ENCODE measurements at places on chromosomes 11 and 22.
A peak's percentile ranks its signal among the peaks of the same experiment; 100 is the strongest.

- no peak for DNase-seq
Measured at GRCh38 chr22:33555814-33556522, 364.3 kb downstream of the LARGE1 start.

DNA sequence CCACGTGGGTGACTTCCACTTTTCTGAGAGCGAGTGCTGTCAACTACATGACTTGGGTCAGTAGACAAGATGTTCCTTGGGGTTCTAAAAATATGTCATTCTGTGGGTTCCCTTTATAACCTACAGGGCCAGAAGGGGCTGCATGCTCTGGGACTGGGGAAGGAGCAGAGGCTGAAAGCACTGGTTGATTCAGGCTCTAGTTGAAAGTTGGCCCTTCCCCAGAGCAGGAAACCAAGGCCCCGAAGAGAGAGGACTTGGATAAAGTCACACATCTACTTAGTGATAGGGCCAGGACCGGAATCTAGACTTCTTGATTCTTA lies 9.9 kb downstream of the ADAMTS15 start:
- DNase-seq, result no peak

DNA sequence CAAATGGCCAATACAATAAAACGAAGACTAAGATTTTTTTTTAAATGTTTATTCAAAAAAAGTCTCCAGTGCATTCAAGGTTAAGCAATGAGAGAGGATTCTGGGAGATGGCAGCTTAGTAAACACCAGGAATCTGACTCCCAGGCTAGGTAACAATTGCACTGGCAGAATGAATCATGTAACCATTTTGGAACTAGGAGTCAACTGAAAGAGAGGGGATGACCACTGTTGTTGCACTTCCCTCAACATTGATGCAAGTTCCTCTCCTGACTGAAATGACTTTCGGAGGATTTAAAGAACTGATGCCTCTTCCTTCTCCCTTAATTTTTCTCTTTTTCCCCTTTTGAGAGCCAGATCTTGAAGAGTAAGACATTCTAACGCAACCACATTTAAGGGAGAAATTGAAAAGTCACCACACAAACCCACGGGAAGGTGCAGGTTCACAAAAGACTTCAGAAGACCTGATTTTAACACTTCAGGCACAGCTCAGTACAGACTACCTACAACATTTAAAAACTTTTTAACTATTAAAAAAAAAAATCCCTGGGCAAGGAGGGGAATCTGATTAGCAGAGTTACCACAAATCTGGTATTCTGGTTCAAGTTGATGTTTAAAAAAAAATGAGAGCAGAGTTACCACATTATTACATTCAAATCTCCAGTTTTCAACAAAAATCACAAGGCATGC lies 56.8 kb downstream of the FCHSD2 start:
- DNase-seq, result peak; percentile 88

GRCh38 chr11:18682466-18682865 lies 16.1 kb upstream of the TMEM86A start:
- DNase-seq, result no peak

- DNase-seq, result no peak
Measured at GRCh38 chr11:43505171-43505570, 146.5 kb downstream of the TTC17 start.

GRCh38 chr22:19150482-19151328 lies 613 bp upstream of the GSC2 start:
- DNase-seq, result no peak

DNA sequence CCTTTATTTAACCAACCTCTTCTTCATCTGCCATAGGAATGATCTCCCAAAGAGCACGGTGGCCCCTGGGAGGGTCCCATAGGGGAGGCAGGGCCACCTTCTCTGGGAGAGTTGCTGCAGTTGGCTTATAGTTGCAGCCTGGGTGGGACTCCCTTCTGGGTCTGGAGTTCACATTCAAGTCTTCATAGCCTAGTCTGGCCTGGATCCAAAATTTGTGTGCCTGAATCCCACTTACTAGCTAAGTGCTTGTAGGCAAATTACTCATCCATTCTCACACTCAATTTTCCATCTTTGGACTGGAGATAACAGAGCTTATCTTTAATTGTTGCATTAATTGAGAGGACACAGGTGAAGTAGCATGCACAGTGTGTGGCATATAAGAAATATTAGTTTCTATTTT lies 163.6 kb downstream of the GRIK4 start:
- DNase-seq, result no peak

GRCh38 chr22:49402169-49402568 lies 425.5 kb downstream of the BRD1 start:
- DNase-seq, result no peak

DNA sequence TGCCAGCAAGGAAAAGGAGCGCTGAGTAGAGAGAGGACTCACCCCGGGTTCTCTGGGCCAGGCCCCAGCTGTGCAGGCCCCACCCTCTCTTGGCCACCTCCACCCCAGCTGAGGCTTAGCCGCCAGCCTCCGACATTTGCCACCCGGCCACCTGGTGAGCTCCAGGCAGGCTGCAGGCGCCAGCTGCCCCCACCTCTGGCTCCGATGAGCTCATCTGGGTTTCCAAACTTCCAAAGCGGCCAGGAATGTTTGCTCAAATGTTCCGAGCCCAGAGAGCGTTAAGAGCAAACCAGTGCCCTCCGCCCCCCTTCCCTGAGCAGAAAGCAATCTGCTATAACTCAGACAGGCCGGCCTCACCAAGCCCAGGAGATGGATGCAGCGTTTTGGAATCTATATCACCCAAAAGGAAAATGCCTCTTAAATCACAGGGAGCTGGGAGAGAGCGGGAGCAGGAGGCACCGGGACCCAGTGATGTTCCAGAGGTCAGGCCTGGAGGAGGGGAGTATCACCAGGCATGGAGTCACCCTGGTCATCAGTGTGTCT lies 9.1 kb upstream of the MN1 start:
- no peak for DNase-seq

Data from inflammatory macrophage (primary cell).